ENCODE measurements at places on chromosomes 4 and X. TPM values are rescaled to one million over a fixed set of nuclear protein-coding genes. Genes with fewer than 3 reads are reported as not detected.
A peak's percentile ranks its signal among the peaks of the same experiment; 100 is the strongest.

- no peak for DNase-seq
Measured at GRCh38 chr4:23805450-23805851, 84.4 kb downstream of the PPARGC1A start.

GRCh38 chr4:62226082-62226481 is 1026.0 kb downstream of the ADGRL3 start:
- DNase-seq, result no peak

DNA sequence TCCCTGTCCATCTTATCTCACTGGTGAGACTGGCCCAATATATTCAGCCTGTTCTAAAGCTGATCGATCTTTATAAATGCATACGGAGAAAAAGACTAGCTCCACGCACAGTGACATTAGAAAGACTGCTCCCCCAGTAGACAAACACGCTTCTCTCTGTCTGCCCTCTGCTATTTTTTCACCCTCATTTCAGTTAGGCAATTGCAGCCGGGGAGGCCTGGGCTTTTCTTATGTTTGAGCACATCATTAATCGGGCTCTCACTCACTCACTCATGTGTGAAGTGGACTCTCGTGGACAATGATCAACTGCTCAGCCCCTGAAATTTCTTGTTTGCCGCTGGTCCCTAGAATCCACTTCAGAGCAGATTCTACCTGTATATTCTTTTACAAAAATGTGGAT is 824.7 kb upstream of the TENM3 start:
- DNase-seq, result no peak

GRCh38 chr4:181939199-181939945 is 303.8 kb upstream of the TENM3 start:
- no peak for DNase-seq

DNA sequence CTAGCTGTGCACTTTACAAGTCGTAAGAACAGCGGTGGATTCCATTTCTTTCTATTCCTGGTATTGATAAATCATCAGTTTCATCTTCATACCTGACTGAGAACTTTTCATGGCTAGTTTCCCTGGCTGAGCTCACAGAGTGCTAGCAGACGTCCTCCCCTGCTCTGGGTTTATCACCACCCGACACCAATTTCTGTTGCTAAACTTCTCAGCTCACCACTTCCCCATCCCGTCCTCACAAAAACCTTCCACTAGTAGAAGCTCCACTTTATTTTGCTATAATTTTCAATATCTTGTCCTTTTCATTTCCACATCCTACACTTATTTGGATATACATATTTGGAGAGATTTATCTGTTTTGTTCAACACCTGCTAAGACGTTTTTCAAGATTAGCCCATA is 869.4 kb upstream of the FRG1 start:
- no peak for DNase-seq

- DNase-seq, result no peak
Measured at GRCh38 chr4:25370242-25370641, 6.8 kb upstream of the ANAPC4 start.

DNA sequence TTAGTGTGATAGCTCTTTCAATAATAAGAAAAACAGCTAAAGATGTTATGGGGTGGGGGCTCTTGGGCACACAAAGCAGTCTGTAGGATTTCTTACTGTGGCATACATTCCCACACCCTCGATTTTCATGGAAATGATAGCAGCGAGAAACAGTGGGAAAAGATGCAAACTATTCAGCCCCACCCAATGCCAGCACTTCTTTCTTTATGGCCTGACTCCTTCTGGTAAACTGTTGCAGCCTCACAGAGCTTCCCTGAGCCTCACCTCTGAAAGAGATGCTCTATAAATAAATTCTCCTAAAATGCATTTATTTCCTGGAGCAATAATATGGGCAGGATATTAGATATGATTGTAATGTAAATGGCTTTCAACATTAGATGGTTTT is 910 bp downstream of the ANK2 start:
- no peak for DNase-seq

DNA sequence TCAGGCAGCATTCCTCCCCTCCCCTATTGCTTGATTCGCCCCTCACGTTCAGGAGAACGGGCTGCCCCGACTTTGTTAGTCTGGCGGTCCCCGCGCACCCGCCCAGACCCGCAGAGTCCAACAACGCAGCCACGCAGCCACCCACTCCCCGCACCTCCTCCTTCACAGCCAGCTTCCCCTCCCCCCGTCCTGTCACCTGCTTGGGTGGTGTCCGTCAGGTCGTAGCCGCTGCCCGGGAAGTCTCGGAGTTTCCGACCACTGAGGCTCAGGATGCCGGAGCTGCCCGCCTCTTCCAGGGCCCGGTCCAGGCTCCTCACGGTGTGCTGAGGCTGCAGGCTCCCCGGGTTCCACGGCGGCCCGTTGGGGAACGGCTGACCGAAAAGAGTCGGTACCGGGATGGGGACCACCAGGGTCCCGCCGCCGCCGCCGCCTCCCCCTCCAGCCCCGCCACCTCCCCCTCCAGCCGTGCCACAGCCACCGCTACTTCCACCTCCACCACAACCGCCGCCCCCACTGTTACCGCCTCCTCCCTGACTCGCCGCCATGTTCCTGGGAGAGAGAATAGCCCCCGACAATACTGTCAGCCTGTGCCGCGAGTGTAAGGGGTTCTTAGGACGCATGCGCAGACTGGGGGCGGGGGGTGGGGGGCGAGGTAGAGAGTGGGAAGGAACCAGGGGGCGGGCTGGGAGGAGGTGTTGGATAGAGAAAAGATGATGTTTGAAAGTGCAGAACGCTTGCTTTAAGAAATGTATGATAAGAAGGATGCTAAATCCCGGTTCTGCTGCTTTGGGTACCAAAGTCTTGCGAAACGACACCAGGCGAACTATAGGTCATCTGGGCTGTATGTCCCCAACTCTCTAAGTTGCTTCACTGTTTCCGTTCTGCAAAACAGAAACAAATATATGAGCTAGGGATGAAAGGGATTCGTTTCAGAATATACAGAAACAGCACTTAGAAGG is at the start of gene LRCH2:
Gene LRCH2 (minus strand): TSS at position 600 of the 959 bp plus-strand sequence. CDS start 55 bp downstream, at position 545.
- DNase-seq, result peak; percentile 56

DNA sequence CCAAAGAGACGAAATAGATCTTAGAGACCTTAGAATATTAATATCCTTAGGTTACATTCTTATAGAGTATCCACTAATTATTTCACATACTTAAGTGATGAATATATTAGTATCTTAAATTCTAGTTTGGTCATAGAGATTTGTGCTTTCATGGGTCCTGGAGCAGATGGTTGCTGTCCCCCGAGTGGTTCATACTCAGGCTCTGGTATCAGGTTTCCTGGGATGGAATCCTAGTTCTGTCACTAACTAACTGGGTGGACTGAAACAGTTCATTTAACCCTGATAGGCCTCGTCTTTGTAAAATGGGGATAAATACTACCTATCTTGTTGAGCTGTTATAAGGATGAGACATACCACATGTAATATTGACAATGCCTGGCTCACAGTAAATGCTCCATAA is 264.6 kb downstream of the TENM3 start:
- DNase-seq, result no peak

GRCh38 chr4:93061826-93062225 is 758.1 kb downstream of the GRID2 start:
- no peak for DNase-seq

GRCh38 chr4:125483278-125483677 is 168.5 kb downstream of the FAT4 start:
- no peak for DNase-seq

- DNase-seq, result no peak
Measured at GRCh38 chr4:23922541-23923111, 32.8 kb upstream of the PPARGC1A start.

DNA sequence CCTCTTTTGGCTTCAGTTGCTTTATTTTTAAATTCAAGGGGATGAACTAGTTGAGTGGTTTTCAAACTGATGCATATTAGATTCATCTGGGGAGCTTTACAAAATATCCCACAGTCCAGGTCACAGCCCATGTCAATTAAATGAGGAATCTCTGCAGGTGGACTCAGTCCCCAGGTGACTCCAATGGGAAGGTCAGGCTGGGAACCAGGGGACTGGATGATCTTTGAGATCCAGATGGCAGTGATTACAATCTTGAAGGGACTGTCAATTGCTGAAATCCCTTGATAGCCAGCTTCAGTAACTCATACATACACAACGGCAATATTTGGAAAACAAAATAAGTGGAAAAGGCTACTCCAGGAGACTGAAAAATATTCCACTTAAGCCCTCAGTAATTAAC is 7.0 kb downstream of the ADH1B start:
- no peak for DNase-seq

- no peak for DNase-seq
Measured at GRCh38 chrX:154020536-154021115, 924 bp upstream of the IRAK1 start.

DNA sequence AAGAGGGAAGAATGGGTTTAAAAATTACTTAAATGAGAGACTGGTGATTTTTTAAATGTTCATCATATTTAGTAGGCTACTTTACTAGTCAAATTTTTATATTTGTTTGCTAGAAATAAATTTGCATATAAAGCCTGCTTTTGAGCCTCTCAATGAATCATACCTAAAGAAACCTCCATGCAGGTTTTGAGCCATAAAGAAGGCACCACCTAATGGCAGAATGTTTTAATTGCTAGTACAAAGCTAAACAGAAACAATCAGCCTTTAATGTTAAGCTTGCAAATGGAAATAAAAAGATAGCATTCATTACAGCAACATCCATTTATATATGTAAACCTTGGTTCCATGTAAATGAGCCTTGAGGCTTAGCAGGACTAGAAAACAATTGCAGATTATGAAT is 989.7 kb downstream of the CCSER1 start:
- DNase-seq, result no peak

GRCh38 chr4:38491854-38492478 is 172.0 kb upstream of the KLF3 start:
- no peak for DNase-seq

DNA sequence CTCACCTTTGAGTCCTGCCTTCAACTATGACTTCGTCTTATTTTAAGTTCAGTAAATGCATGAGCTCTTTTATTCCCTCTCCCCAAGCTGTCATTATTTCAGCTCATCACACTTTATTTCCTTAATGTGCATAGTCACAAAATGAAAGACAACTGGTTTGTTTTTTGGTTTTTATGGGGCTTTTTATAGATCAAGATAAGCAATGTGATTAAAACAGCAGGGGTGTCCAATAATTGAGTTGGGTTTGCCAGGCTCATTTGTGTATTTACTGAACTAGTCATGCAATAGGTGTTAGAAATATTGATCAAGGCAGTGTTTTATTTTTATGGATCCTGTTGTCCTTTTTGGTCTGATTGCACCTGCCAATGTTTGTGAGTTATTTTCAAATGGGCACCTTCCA is 102.2 kb downstream of the FRMPD4 start:
- DNase-seq, result no peak

GRCh38 chr4:3352505-3352904 is 59.7 kb downstream of the RGS12 start:
- DNase-seq, result no peak

GRCh38 chr4:8593264-8594096 is 915 bp downstream of the CPZ start:
- DNase-seq, result no peak

DNA sequence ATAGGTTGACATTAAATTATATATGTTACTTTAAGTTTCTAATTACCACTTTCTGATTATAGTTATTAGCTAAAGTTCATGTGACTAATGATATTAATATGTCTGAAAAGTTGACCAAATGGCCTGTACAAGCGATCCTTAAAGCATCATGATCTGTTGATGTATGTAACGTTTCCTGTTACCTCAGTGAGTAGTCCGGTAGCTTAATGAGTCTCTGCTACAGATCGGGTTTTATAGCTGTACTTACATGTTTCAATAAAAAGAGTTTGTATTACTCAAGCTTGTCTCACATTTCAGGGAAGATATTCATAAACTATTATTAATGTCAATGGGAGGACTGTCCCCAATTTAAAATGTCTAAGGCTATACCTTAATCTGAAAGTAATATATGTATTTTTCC is 246.3 kb downstream of the PPP3CA start:
- no peak for DNase-seq

Gene GPRASP1
- 24.6 TPM for polyA plus RNA-seq

Gene ABLIM2
- 7.1 TPM for polyA plus RNA-seq

Gene GYG2
- polyA plus RNA-seq, result 13.1 TPM

Gene GALNTL6
- 0.09 TPM for polyA plus RNA-seq

Gene ADH1C
- polyA plus RNA-seq, result 28.6 TPM

Gene GPC3
- 493 TPM for polyA plus RNA-seq

Gene TRIM75
- not detected for polyA plus RNA-seq

Gene SLC26A1
- 5.1 TPM for polyA plus RNA-seq

Data from right lung (tissue), 10 donors.